RPMI8226 (cell line): ENCODE measurements at places on chromosomes 11 and 22.

DNA sequence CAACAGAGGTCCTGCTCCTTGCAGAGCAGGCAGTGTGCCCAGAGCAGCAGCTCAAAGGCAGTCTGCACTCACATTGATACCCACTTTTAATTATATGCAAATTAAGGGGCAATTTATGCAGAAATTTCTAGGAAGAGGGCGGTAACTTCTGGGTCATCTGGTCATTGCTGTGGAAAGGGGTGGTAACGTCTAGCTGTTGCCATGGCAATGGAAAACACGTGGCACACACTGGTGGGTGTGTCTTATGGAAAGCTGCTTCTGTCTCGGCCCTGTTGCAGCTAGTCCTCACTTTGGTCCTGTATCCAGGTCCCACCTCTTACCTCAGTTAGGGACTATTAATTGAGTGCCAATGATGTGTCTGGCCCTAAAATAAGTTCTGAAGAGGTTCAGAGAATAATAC lies 36.8 kb downstream of the BARX2 start:
- no peak for DNase-seq

DNA sequence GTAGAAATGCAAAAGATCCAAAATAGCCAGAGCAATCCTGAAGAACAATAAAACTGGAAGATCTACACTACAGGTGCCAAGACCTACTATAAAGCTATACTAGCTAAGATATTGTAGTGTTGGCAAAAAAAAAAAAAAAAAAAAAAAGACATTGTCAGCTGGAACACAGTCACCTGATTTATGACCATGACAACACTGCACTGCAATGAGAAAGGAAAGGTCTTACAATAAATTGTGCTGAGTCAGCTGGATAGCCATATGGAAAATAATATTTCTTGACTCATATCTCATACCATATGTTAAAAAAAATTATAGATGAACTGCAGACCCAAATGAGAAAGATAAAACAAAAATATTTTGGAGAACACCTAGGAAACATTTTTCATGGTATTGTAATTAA lies 3.1 kb upstream of the PANX3 start:
- no peak for DNase-seq

DNA sequence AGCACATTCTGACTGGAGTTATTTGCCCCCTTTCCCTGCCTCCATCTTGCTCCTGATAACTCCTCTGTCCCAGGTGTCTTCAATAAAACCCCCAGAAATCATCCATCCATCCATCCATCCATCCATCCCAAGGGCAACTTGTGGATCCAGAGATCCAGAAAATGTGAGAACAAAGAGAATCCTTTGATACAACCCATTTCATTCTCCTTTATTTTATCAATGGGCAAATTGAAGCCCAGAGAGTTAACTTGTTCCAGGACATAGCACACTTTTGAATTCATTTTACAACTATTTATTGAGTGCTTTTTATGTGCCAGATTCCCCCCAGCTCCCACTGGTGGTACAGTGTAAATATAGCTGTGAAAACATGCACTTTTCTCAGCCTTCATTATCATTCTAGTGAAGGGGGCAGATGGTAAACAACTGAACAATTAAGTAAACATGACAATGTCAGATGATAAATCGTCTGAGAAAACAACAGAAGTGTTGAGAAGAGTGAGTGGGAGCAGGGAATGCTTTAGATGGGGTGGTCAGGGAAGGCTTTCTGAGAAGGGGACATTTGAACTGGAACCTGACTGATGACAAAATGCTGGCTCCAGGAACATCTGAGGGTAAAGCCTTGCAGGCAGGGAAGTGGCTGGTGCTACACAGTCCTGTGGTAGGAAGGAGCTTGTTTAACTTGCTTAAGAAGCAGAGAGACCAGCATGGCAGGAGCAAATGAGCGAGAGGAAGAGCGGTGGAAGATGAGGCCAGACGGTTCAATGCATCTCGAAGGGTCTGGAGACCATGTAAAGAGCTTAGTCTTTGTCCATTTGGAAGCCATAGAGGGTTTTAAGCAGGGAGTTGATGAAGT lies 80.0 kb upstream of the TIMP3 start:
- DNase-seq, result no peak

GRCh38 chr11:83312430-83312829 lies 26.3 kb upstream of the CCDC90B start:
- no peak for DNase-seq

- DNase-seq, result no peak
These were observed 107.0 kb downstream of the MYO18B start for GRCh38 chr22:25848954-25849353.

DNA sequence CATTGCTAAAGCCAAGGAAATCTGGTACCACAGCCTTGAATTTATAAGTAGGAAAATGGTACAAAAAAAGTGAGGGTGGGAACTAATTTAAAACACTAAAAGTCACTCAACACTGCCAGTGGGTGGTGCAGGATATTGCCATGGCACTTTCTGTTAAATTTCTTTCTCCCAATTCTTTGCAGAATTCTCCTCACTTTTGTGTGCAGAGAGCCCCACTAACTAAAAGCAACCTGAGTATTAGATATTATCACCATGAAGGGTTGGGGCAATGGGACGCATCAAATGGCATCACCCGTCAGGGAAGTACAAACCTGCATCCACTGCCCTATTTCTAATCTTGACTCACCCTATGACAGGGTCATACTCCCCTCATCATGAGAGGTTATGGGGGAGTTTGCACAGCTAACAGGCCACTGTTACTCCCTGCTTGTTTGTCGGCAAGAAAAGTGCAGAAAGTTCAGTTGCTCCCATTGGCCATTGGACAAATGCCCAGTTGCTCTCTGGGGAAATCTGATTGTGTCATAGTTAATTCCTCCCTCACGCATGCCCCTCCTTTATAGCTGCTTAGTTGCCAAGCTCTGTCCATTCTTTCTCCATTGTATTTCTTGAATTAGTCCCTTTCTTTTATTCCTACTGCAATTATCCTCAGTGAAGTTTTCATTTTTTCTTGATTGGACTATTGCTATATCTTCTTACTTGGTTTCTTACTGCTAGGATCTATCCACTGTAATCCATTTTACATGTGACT lies 93.8 kb upstream of the BLID start:
- DNase-seq, result no peak

- no peak for DNase-seq
These were observed 13.4 kb downstream of the KDELR3 start for GRCh38 chr22:38481162-38481870.
